ENCODE measurements at places on chromosomes 16 and 17. TPM values are rescaled to one million over a fixed set of nuclear protein-coding genes. Genes with fewer than 3 reads are reported as not detected.

GRCh38 chr17:65576939-65577338, 15.5 kb upstream of the AXIN2 start:
- H3K4me3 ChIP-seq, result no peak overlapping the region
- H3K36me3 ChIP-seq, result no peaks in the 10 kb centered on the region
- DNase-seq, result no peak
- no peak overlapping the region for H3K27ac ChIP-seq
- H3K4me1 ChIP-seq, result no peaks in the 10 kb centered on the region

DNA sequence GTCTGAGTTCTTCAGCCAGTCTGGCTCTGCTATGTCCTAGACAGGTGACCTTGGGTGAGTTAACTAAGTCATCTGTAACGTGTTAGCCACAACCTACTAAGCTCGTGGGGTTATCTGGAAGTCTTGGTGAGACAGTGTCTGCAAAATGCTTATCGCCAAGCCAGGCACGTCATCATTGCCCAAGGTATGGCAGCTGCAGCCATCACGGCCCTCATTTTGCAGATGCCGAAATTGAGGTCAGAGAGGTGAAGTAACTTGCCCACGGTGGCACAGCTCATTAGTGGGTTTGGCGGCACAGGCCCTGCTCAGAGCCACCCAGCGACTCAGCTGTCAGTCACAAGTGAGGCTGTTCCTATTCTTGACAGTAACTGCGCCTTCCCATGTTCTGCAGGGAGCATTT, 79.8 kb downstream of the CMIP start:
- peaks cover 46% of the 10 kb centered on the region for H3K4me1 ChIP-seq
- no peaks in the 10 kb centered on the region for H3K27me3 ChIP-seq
- peaks cover 13% of the 10 kb centered on the region for H3K36me3 ChIP-seq
- no peak overlapping the region for H3K27ac ChIP-seq

DNA sequence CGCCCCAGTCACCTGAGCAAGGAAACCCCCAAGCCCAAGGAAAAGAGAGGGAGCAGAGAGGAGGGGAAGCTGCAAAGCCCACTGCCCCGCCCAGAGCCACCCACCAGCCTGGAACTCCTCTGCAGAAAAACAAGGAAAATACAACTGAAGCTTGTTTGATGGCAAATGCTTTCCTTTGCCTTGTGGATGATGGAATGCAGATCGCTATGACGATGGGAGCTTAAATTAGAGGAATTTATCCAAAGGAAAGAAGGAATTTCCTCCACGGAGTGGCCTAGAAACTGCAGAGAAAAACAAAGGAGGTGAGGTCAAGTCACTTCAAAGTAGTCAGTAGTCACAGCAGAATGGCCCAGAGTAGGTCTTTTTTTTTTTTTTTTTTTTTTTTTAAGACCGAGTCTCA, 31.5 kb upstream of the ASGR2 start:
- DNase-seq, result no peak
- H3K27me3 ChIP-seq, result peaks cover 39% of the 10 kb centered on the region
- no peak overlapping the region for H3K27ac ChIP-seq

- no peaks in the 10 kb centered on the region for H3K36me3 ChIP-seq
- H3K27me3 ChIP-seq, result no peaks in the 10 kb centered on the region
Observed at GRCh38 chr17:21459536-21459935, 83.4 kb downstream of the KCNJ12 start.

The ODAD4 gene
- total RNA-seq, result 0.11 TPM
